ENCODE measurements at places on chromosomes 4 and X. TPM values are rescaled to one million over a fixed set of nuclear protein-coding genes. Genes with fewer than 3 reads are reported as not detected.

Gene TEX13B
- not detected for total RNA-seq

Gene MPP1
- 40.9 TPM for total RNA-seq

Gene F11
- not detected for total RNA-seq

Gene FGG
- total RNA-seq = 3.2 TPM

Gene PNMA3
- total RNA-seq = not detected

Gene FAM149A
- 0.86 TPM for total RNA-seq

Gene COL4A6
- total RNA-seq = 26.1 TPM

Gene NDP
- 0.29 TPM for total RNA-seq

Gene XG
- total RNA-seq = 1.2 TPM

Gene SLC4A4
- total RNA-seq = 0.58 TPM

Gene ASB12
- total RNA-seq = not detected

Gene SCRG1
- total RNA-seq = not detected

Gene DAPP1
- not detected for total RNA-seq

Gene ATOH1
- total RNA-seq = not detected

Gene AFM
- total RNA-seq = not detected

Gene C4orf50
- not detected for total RNA-seq

Gene RAB39B
- not detected for total RNA-seq

Gene TDO2
- total RNA-seq = not detected

Gene AKAP4
- total RNA-seq = not detected

Gene ODAPH
- not detected for total RNA-seq

Gene ADGRL3
- not detected for total RNA-seq

Gene ADAM29
- total RNA-seq = not detected

Gene ABHD18
- total RNA-seq = 2.6 TPM

Gene ASB11
- total RNA-seq = not detected

Gene CHRDL1
- total RNA-seq = 4.3 TPM

Gene IRS4
- not detected for total RNA-seq

Gene NDNF
- total RNA-seq = not detected

Gene ZNF711
- total RNA-seq = 0.29 TPM

Gene BEX2
- total RNA-seq = not detected

Gene C1QTNF7
- 0.89 TPM for total RNA-seq

Gene UBE2A
- total RNA-seq = 36.3 TPM

Gene COL25A1
- total RNA-seq = not detected

Gene GPR50
- not detected for total RNA-seq

Gene SLC10A6
- not detected for total RNA-seq

Gene AFF1
- 11.3 TPM for total RNA-seq

Gene BBS12
- 5.8 TPM for total RNA-seq

Gene CYBB
- not detected for total RNA-seq

Gene NHSL2
- total RNA-seq = 2.8 TPM

Gene SUPT20HL2
- total RNA-seq = not detected

Gene CT45A5
- total RNA-seq = not detected

Gene AMMECR1
- total RNA-seq = 17.0 TPM

Gene STATH
- not detected for total RNA-seq

Gene HMGB2
- 94.8 TPM for total RNA-seq

Gene IGFBP7
- total RNA-seq = 415 TPM

Gene KIT
- total RNA-seq = not detected

Gene PPP1R2C
- not detected for total RNA-seq

Gene PGK1
- 353 TPM for total RNA-seq
